ENCODE measurements at places on chromosomes 13 and 19.

- DNase-seq: no peak
Observed at GRCh38 chr13:46354156-46355087, 32.6 kb downstream of the RUBCNL start.

- DNase-seq: no peak
Observed at GRCh38 chr13:38204556-38204955, 145.1 kb upstream of the UFM1 start.

DNA sequence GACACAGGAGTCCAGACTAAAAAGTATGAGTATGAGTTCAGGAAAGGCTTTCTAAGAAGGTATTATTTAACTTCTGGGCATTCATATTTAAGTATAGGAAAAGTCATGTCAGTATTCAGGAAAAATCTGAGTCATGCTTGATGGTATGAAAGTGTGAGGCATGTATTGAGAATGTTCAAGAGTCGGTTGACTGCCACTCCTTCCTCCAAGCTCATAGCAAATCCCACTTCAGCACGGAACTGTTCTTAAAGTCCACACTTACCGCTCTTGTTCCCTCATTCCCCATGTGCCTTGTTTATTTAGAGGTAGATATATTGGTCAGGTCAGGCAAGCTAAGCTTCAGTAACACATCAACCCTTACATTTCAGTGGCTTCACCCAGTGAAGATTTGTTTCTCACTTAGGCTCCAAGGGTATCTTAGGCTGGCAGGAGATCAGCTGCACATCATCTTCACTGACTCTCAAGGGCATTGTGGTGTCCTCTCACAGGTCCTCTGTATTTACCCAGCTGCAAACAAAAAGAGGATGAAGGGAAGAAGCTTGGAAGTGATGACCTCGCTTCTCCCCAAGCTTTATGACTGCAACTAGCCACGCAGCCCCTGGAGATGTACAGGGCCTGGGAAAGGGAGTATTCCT, 1189.2 kb downstream of the EFNB2 start:
- DNase-seq: no peak

DNA sequence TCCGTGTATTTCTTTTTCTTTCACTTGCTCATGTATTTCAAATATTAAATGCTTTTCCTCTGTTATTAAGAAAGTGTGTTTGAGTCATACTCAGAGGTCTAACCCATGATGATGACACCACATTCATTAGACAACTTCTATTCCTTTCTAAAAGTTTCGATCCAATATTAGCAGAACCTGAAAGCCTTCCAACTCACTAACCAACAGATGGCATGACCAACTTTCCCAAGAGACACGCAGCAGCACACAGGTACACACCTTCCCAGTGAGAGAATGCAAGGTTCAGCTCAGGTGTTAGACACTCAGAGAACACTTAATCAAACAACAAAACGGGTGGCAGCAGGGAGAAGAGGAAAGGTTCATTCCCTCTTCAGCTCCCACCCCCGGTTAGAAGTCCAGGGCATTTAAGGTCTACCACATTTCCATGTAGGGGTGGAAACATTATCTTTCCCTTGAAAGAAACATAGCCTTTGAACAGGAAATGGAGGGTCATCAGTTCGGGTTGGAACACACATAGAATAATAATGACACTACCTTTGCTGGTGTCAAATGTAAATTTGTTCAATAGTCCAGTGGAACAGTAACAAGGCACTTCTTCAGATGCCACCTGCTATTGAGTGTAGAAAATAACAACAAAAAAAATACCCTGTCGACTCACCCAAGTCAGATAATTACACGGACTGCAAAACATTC, 404.2 kb downstream of the COG6 start:
- no peak for DNase-seq

DNA sequence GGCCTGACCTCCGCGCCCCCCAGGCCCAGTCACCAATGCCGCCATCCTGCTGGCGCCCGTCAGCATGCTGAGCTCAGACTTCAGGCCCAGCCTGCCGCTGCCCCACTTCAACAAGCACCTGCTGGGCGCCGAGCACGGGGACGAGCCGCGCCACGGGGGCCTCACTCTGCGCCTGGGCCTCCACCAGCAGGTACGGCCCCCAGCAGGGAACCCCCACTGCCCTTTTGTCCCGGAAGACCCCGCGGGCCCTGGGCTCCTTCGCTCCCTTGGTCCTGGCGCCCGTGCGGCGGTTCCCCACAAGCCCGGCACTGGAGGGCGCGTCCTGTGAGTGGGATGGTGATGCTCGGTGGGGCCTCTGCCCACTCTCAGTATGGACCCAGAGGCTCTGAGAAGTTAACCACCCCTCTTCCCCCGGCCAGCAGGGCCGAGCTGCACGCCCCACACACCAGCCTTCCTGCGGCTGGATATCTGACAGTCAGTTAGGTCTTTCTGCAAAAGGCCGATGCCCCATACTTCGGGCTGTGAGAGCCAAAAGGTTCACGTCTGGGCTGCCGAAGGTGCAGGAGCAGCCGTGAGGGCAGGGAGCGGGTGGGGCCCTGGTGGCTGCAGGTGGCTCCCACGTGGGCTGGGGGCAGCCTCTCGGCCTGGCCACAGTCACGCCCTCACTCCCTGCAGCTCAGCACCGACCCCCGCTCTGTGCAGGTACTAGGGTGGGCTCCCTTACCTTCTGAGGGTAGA, 8.0 kb downstream of the WDR18 start:
- no peak for DNase-seq

Data from hematopoietic multipotent progenitor cell treated with erythropoietin and hydrocortisone succinate and interleukin-3 and kit ligand, for 15 days (in vitro differentiated cells).